ENCODE measurements at places on chromosomes 3 and 15.

- DNase-seq, result no peak
Measured at GRCh38 chr3:6132684-6133432, 728.1 kb upstream of the GRM7 start.

DNA sequence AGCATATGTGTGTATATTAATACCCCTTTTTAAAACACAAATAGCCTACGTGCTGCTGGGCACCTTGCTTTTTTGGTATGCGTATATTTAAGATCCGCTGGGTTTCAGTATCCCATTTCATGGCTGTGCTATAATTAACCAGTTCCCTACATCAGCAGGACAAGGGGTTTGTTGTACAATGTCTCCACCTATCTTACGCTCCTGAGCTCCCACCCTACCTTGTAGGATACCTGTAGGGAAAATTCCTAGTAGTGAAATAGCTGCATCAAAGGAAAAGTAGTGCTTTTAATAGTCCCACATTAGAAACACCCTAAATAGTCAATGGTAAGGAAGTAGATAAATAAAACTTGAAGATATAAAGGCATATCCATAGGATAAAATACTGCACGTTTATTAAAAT, 1.4 kb downstream of the MAP6D1 start:
- DNase-seq, result no peak

- DNase-seq, result peak; percentile 67
Measured at GRCh38 chr3:11060500-11061251, 68.1 kb downstream of the SLC6A1 start.

DNA sequence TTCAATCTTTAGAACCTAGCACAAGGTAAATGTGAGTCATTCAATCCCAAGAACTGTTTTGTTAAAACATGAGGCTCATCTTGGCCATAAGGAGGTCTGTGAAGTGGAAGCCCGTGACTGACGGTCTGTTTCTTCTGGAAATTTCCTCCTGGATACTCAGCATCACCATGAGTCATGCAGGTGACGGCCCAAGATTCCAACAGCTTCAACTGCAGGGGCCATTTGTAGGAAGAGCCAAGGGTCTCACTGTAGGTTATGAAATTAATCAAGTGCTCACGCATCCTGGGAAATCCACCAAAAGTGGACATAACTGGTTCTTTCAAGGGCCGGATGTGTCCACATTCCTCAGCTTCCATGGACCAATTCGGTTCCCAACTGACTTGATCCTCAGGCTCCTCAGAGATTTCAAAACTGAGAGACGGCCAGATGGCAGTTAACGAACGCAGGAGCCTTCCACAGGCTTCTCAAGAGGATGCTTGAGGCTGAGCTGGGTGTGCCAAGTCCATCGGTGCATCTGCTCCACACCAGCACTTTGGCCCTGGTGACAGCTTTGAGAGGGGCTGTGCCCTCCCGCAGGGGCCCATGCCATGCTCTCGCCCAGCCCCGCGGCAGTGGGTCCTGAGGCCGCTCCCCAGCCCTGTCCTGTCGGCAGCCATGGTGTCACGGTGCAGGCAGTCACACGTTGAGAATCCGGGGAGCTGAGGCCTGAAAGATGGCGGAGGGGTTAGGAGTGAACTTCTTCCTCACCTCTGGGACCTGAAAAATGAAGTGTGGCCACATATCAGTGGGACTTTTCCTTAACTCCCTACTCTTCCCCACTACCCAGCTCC, 8.5 kb downstream of the MAP6D1 start:
- DNase-seq, result no peak

GRCh38 chr15:67100801-67101581, 35.6 kb downstream of the SMAD3 start:
- DNase-seq, result no peak

DNA sequence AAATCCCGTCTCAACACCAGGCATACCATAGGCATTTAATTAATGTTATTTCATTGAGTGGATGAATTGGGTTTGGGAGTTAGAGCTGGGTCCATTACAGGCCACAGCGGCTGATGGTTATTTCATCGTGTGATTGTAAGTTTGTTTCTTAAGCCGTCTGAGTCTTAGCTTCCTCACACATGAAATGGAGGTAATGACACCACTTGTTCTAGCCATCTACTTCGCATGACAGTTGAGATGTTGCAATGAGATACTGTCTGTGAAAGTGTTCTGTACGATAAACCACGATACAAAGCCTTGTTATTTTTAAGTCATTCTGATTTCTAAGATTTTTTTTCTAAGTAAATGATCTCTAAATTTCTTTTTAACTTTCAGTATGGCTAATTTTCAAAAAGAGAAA, 8.6 kb upstream of the TP63 start:
- peak; percentile 47 for DNase-seq

DNA sequence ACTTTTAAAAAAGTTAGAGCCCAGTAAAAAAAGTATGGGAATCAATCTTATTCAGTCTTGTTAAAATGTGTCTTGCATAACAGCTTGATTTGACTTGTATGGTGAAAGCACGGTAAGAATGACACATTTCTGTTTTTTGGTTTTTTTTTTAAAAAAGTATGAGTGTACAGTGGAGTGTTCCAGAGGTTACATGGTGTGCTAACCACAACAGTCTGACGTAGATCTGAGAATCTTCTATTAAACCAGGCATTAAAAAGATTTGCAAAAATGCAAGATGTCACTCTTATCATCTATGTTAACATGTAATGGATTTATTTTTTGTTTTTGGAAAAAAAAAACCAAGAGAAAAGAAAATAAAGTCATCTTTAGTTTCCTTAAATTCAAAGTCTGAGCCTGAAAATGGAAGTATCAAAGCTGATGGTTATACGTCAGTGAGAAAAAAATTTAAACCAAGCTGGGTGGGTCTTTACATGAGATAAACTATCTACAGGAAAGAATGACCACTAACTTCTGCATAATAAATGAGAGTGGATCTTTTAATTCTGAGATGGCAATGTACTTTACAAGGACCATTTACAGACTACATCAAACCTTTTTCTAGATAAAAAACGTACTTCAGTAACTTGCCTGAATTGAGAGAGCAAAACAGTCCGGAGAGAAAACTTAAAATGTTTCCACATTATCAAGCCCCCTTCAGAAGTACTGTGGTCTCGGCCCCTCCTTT, 1.6 kb downstream of the GABPB1 start:
- peak; percentile 81 for DNase-seq

DNA sequence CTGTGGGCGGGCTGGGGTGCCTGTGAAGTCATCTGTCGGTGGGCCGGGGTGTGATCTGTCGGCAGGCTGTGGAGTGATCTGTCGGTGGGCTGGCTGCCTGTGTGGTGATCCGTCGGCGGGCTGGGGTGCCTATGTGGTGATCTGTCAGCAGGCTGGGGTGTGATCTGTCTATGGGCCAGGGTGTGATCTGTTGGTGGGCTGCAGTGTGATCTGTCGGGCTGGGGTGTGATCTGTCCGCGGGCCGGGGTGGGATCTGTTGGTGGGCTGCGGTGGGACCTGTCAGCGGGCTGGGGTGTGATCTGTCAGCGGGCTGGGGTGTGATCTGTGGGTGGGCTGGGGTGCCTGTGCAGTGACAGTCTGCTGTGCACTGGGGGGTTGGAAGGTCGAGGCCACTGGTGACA, 204.5 kb downstream of the XXYLT1 start:
- DNase-seq, result no peak

GRCh38 chr15:58434334-58434875, 2.6 kb downstream of the LIPC start:
- peak; percentile 42 for DNase-seq

DNA sequence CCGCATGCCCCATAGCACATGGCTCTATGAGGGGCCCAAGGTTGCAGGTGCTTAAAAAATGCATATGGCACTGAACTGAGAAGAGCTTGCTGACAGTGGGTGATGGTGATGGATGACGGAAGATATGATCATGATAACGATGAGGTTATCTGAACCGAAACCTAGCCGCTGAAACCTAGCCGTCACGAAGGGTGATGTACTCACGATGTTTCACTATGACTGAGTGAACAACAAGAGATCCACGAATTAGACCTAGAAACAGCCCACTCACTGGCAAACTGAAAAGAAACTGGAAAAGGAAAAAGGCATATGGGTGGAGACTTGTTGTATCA, 57.6 kb upstream of the BCL6 start:
- no peak for DNase-seq

DNA sequence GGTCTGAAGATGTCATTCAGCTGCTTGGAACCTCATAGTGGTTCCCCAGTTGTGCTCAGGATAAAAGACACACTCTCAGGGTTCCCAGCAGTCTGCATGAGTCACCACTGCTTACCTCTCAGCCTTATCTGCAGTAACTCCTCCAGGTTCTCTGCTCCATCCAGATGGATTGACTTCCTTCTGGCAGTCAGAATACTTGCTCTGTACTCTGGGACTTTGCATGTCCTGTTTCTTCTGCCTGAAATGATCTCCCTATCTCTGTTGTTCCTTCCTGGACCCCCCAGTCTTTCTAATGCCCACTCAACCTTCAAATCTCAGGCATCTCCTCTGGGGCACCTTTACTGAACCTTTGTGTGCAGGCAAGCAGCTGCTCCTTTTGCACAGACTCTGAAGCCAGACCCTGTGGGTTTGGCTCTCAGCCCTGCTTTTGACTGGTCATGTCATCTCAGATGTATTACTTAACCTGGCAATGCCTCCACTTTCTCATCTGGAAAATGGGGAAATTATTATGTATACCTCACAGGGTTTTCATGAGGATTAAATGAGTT, 38.4 kb downstream of the ITPR1 start:
- peak; percentile 61 for DNase-seq

DNA sequence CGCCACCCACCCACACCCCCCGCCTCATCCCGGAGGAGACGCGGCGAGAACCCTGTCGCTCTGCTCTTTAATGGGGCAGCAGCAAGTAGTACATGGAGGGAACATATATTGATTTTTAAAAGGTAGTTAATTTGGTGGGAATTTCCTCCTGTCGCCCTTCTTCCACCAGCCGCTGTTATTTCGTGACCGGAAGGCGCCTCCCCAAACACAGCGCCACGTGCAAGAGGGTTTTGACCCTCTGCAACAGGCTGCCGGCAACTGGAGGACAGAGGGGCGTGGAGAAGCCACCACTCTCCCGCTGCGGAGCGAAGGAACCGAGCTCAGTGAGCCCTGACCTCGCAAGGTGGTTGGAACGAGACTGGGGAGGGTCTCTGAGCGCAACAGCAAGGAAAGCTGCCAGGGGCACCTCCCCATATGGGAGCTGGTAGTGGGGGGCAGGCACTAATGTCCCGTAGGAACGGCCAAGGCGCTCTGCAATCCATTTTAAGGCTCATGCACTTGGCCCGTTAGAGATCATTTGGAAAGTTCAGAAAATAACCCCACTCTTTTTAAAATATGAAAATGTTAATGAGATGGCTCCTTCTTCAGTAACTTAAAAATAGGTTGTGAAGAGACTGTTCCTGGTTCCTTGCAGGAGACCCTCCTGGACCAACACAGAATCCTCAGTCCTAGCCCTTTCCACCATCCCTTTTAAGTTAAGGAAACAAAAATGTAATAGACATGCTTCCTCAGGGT, 4.3 kb downstream of the ONECUT1 start:
- DNase-seq, result no peak

- no peak for DNase-seq
Measured at GRCh38 chr3:87414271-87414670, 137.9 kb upstream of the POU1F1 start.

- no peak for DNase-seq
Measured at GRCh38 chr3:185630182-185630622, 44.1 kb downstream of the SENP2 start.

DNA sequence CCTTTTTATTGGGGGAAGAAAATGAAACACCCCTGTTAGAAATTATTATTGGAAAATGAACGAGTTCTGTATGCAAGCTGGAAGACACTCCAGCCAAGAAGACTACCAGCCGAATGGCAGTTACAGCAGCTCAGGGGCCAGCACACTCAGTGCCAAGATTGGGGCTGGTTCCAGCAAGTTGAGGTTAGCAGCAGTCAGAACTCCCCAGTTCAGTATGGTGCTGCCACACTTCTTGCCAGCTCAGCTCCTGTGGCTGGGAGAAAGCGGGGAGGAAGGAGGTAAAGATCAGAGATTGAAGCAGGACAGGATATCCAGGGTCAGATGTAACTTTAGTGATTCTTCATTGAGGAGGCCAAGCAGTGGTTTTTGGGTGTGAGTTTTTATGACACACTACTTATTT, 280.2 kb upstream of the NR2E3 start:
- DNase-seq, result no peak

DNA sequence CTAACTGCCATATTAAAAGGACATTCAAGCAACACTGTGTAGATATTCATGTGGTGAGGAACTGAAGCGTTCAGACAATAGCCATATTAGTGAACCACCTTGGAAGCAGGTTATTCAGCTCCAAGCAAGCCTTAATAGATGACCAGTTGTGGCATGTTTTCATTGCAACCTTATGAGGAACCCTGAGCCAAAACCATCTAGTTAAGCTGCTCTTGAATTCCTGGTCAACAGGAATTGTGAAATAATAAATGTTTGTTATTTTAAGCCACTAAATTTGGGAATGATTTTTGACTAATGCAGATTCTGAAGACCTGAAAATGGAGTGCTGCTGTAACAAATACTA, 73.0 kb downstream of the SPRED1 start:
- DNase-seq, result no peak

GRCh38 chr3:52253314-52254304, 8.1 kb downstream of the PPM1M start:
- peak; percentile 88 for DNase-seq

All from hematopoietic multipotent progenitor cell treated with erythropoietin and hydrocortisone succinate and interleukin-3 and kit ligand, for 6 days (in vitro differentiated cells).